Adrenal gland (tissue), 19 donors: ENCODE measurements at places on chromosomes 2 and 18.

- no peak for DNase-seq
These were observed 260.4 kb downstream of the ZNF516 start for GRCh38 chr18:76234676-76235060.

GRCh38 chr18:22753130-22753831 lies 179.8 kb upstream of the RBBP8 start:
- DNase-seq = no peak

- no peak for DNase-seq
These were observed 120.3 kb downstream of the BCL11A start for GRCh38 chr2:60433018-60433596.

DNA sequence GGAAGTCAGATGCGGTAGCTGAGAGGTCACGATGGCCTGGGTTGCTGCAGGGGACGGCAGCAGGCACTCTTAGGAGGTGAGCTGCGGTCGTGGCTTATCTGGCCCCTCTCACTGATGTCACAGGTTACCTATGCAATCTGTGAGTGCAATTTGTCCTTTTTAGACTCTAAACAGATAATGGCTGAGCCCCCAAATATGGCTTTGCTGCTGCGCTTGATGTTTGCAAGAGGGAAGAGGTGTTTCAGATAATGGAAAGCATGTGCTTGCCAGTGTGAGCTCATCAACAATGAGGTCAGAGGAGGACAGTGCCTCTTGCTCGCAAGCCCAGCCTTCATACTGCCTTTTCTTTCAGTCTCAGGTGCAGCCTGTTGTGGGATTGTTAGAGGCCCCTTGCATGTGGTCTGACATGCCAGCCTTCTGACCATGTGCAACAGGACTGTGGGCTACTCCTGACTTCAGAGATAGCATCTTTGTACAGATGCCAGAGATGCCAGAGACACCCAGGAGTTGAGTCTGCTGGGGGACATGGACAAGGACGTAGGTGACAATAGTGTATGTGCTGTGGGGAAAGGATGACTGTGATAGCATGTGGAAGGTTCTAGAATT lies 151.3 kb downstream of the TANC1 start:
- no peak for DNase-seq
